Femur (tissue), 1 donor: ENCODE measurements at places on chromosomes 11 and 22.
A peak's percentile ranks its signal among the peaks of the same experiment; 100 is the strongest.

- no peak for DNase-seq
Measured at GRCh38 chr11:84671325-84671999, 955.7 kb downstream of the DLG2 start.

- no peak for DNase-seq
Measured at GRCh38 chr11:12140186-12140793, 29.9 kb downstream of the MICAL2 start.

DNA sequence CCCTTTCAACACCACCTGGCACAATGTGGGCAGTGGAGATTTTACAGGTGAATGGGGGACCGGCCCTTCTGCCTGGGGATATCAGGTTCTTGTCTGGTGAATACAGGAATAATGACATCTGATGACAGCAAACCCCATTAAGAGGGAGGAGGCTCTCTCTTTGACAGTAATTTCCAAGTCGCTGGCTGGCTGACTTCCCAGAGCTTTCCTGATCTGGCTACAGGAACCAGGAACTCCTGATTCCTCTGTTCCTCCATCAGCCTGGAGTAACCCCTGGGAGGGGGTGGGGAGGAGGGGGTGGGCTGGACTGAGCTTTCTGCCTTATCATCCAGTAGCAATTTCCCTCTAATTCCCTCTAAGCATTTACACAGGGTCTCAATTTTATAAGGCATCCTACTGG lies 3.7 kb upstream of the MIEF1 start:
- DNase-seq, result no peak

DNA sequence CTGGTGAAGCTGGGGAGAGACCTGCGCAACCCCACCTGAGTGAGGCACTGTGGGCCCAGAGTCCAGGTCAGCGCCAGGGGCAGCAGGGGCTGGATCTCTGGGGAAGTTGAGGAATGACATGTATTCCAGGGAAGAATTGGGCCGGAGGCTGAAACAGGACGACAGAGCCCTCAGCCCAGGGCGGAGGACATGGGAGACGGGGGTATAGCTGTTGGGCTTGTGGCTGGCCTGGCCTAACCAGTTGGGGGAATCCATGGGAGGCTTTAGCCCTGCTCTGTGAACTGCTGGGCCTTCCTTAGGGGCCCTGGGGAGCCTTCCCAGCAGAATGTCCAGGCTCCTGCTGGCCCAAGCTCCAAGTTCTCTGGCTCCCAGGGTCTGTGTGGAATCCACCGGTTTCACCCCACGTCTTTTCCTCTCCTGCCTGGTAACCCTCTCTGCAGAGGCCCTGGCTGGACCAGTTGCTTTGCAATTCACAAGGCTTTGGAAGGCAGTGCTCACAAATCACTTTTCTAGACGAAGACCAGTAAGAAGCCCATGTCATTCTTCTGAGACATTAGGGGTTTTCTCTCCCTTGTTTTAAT lies 50.4 kb upstream of the KCNQ1OT1 start:
- DNase-seq, result peak; percentile 11

GRCh38 chr11:77074626-77075221 lies 8.0 kb downstream of the CAPN5 start:
- DNase-seq, result peak; percentile 11

GRCh38 chr11:2207212-2207611 lies 35.6 kb upstream of the TH start:
- peak; percentile 7 for DNase-seq

GRCh38 chr11:28983780-28984179 lies 875.6 kb downstream of the METTL15 start:
- no peak for DNase-seq

DNA sequence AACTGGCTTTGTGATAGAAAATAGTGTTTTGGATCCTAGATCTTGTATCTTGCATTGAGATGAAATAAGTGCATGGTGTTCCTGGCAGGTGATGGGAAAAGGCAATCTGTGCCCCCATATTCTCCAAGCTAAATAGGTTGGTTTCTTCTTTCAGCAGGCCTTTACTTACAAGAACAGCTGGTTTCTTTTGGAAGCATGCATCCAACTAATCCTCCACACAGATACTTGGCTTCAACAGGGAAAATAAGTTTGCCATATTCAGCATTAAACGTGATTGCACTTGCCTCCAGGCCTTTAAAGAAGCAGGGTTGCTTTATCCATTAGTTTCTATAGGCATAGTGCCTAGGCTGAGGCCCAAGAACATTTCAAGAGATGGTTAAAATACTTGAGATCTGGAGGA lies 59.9 kb downstream of the APIP start:
- no peak for DNase-seq

DNA sequence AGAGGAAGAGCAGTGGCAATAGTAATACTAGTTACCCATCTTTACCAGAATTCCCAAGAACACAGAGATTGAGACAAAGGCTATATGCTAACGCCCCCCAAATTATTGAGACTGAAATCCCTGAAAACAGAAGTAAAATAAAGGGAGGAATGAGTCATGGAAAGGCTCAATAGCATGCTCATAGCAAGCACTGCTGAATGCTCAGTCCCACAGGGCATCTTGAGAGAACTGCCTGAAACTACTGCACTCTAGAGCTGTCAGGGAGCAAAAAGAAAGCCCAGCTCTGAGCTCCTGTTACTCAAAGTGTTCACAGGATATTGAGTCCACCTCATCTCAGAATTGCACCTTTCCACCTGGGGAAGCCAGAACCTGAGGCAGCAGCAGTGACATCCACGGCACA lies 44.1 kb upstream of the FIBIN start:
- DNase-seq, result no peak

DNA sequence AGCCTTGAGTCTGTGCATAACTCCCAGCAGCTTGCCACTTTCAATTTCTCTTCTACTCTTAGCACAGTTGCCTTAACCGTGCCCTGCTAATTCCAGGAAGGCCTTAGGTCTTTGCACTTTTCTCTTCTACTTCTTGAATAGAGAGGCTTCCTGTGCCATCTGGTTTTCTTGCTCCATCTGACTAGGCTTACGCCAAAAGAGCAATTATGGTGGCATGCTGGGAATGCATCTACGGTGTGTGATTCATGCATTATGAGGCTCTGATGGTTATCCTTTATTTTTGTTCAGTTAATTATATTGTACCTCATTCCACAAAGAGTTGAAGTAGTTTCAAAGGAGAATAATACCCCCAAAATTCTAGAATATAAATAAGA lies 29.4 kb downstream of the SIK2 start:
- no peak for DNase-seq

GRCh38 chr11:20070459-20070858 lies 89.8 kb downstream of the DBX1 start:
- no peak for DNase-seq

- no peak for DNase-seq
Measured at GRCh38 chr11:35496416-35496815, 29.0 kb downstream of the PAMR1 start.

DNA sequence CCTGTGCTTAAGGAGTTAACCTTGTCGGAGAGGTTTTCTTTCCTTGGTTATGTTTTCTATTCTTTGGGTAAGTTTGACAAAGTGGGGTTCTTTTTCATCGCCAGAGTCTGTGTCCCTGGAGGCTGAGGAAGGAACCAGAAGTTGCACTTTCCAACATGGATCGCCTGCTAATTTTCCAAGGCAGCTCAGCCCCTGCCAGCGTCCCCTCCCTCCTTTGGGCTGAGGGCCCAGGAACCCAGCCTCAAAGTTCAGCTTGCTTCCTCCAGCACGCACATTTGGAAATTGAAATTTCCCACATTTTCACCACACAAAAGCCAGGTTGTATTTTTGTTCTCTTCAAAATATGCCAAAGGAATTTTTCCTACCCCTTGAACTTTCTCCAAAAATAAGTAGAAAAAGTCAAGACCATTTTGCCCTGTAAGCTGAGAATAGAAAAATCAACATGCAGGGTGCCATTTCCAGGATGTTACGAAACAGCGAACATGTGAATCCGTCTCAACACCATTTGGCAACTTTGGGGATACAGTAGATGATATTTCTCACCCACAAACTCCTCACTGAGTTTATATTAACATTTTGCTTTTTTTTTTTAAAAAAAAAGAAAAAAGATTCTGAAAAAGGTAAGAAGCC lies 343.5 kb downstream of the TENM4 start:
- DNase-seq, result peak; percentile 82

DNA sequence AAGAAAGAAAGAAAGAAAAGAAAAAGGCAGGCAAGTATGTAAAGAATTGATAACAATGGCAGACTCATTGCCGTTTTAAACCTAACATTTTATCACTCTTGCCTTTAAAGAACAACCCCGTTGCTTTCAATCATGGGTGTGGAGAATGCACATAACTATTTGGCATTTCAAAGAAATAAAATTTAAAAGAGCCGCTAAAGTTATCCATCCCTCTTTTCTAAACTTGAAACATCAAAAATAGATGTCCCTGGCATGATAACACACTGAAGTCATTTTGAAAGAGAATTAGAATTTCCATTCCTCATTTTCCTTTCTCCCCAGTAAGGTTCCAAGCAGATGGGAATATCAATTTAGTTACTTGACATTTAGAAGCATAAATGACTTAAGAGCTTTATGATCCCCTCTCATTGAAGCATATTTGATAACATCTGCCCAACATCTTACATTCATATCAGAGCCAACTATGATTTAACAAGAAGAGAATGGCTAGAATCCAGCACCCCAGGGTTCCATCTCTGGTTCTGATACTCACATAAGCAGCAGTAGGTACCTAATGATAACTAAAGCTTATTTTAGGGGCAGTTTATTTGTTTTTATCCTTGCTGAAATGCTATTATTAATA lies 529.6 kb upstream of the LRRC4C start:
- DNase-seq, result no peak

- DNase-seq, result no peak
Measured at GRCh38 chr22:29187831-29188230, 17.9 kb upstream of the EMID1 start.

DNA sequence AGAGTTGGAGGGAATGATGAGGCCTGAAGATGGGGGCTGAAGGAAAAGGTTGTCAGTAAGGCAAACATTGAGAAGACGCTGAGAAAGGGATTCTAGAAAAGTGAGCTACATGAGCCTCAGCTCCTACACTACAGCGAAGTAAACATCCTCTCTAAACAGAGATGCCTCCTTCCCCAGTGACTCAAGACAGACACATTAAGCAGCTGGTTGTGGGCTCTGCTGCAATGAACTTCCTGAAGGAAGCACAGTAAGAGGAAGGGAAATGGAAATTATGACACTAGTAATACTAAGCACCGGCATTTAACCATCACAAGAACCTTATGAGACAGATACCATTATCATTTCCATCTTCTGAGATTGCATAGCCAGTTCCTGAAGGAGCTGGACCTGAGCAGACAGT lies 190.5 kb downstream of the C11orf87 start:
- DNase-seq, result no peak

DNA sequence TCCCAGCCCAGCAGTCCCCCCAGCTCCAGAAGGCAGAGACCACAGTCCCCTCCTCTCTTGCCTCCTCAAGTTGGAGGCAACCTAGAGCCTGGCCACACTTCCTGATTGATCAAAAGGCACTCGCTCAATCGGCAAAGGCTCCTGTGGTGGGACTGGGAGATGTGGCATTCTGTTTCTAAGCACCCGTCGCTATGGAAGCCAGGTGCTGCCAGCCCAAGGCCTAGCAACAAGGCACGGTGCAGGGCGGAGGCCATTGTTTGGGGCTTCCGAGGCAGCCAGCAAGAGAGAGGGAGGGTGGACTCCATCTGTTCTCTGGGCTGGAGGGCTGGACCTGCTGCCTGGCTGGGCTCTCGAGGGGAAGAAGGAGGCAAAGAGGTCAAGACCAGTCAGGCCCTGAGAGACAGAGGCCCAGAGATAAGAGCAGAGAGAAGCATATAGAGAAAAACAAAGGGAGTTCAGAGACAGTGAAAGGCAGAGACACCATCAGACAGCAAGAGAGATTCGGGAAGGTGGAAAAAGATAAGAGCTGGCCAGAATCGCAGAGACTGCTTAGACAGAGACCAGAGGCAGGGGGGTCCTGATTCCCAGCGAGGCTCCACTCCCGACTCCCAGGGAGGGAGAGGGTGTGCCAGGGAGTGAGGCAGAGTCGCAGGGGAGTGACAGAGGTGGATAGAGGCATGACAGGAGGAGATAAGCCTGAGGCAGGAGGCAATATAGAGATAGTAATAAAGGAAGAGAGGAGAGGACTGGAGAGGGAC lies 21.2 kb downstream of the PDE2A start:
- DNase-seq, result no peak

GRCh38 chr22:40204321-40205116 lies 26.8 kb downstream of the TNRC6B start:
- no peak for DNase-seq

- DNase-seq, result peak; percentile 35
Measured at GRCh38 chr11:124536520-124536919, 6.9 kb downstream of the OR8B12 start.

- no peak for DNase-seq
Measured at GRCh38 chr11:71248656-71249055, 3.7 kb downstream of the SHANK2 start.

- no peak for DNase-seq
Measured at GRCh38 chr11:110077831-110078325, 15.3 kb upstream of the ZC3H12C start.

- peak; percentile 17 for DNase-seq
Measured at GRCh38 chr22:44438481-44439131, 59.4 kb downstream of the RTL6 start.

DNA sequence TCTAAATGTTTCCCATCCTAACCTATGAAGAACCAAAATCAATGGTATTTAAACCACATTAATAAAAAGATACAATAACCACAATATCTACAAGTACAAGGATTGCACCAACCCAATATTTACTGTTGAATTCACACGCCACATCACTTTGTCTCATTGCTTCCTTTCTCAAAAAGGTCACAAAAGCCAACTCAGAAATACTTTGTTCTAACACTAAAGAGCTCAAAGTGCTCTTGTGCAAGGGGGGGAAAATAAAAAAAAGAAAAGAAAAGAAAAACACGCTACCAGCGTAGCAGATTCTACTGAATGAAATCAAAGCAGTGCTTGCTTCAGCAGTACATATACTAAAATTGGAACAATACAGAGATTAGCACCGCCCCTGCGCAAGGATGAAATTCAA lies 10.5 kb upstream of the ARHGAP32 start:
- no peak for DNase-seq

DNA sequence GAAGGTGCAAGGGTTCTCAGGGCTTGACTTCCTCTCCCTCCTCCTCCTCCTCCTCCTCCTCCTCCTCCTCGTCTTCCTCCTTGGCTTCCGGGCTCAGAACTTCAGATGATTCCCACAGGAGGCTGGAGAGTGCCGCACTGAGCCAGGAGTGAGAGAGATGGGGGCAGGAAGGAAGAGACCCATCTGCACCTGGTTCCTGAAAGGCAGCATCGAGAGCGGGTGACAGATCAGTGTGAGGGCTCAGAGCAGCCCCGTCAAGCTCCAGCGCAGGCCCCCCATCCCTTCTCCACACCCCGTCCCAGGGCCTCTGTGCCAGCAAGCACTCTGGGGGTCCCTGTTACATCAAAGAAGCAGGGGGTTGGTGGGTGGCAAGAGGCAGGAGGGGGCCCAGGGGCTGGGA lies 51.5 kb downstream of the ELFN2 start:
- DNase-seq, result no peak
